Smooth muscle cell of the brain vasculature (primary cell): ENCODE measurements at places on chromosomes 6 and 20.
A peak's percentile ranks its signal among the peaks of the same experiment; 100 is the strongest.

DNA sequence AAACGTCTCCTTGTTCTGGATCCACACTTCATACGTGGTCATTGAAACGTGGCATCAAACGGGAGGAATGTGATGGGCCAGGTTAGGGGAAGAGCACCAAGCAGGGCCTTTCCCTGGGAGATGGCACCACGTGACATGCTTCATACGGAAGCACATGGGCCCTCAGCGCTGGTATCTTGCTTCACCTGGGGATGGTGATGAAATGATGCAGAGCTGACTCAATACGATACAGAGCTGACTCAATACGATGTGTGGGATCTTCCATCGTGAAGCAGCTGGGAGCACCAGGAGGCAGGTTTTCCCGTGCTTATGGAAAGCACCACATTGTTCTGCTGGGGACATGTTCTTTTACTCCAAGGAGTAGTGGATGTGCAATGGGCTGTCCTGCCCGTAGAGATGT is 22.5 kb upstream of the TAGAP start:
- DNase-seq = no peak

DNA sequence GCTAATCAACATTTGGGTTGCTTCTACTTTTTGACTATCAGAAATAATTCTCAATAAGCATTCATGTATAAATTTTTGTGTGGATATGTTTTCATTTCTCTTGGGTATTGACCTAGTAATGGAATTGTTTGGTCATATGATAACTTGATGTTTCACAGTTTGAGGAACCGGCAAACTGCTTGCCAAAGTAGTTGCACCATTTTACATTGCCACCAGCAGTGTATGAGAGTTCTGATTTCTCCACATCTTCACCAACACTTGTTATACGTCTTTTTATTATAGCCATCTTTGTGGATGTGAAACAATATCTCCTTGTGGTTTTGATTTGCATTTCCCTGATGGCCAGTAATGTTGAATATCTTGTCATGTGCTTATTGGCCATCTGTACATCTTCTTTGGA is 42.6 kb upstream of the TGM2 start:
- DNase-seq = no peak

- no peak for DNase-seq
Measured at GRCh38 chr20:61659994-61660346, 405.7 kb downstream of the TAF4 start.

GRCh38 chr6:80105972-80106417 is 476 bp upstream of the BCKDHB start:
- no peak for DNase-seq

- no peak for DNase-seq
Measured at GRCh38 chr20:16299897-16300296, 273.4 kb downstream of the KIF16B start.

- peak; percentile 81 for DNase-seq
Measured at GRCh38 chr20:39775110-39775509, 813.0 kb downstream of the DHX35 start.

GRCh38 chr6:8539453-8539852 is 104.1 kb upstream of the SLC35B3 start:
- no peak for DNase-seq

- no peak for DNase-seq
Measured at GRCh38 chr20:54207053-54207742, 689 bp upstream of the PFDN4 start.

DNA sequence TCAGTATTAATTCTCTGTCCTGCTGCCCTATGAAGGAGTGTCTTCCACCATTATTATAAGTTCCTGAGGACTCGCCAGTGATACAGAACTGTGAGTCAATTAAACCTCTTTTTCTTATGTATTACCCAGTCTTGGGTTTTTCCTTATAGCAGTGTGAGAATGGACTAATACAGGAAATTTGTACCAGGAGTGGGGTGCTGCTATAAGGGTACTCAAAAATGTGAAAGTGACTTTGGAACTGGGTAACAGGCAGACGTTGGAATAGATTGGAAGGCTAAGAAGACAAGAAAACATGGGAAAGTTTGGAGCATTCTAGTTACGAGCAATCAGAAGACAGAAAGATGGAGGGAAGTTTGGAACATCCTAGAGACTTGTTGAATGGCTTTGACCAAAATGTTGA is 616.7 kb upstream of the EPHA7 start:
- DNase-seq = no peak
